ENCODE measurements at places on chromosomes 2 and 18. TPM values are rescaled to one million over a fixed set of nuclear protein-coding genes. Genes with fewer than 3 reads are reported as not detected.

GRCh38 chr2:203987959-203988358, 51.4 kb downstream of the ICOS start:
- DNase-seq = no peak

DNA sequence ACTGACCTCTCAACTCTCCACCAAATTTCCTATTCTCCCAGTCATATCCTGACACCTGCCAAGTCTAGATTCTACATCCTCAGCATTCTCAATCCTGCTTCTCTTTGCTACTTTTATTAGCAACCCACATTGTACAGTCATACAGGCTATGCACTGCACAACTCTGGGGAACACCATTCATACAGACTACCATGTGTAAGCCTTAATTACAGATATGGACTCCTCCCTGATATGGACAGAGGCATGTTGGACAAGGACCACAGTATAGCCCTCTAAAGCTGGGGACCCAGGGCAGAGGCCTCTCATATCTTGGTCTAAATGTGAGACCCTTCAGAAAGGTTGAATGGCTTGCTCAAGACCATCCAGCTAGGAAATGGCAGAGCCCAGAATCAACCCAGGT, 36.3 kb downstream of the BOLA3 start:
- no peak for DNase-seq

DNA sequence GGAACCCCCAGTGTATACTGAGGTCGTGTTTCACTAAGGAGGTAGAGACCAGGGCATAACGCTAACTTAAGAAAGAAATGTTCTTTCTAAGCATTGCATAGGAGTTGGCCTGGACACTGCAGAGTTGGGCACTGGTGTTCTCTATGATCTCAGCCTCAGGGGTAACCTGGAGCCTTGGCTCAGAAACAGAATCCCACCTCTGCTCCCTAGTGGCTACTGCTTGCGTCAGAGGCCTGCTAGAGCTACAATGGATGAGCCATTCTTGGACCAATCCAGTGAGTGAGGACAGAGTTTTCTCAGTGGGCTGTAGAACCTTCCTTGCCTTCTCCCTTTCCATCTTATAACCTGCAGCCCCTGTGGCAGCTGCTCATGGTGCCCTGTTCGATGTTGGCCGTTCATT, 324.4 kb upstream of the CELF4 start:
- no peak for DNase-seq

DNA sequence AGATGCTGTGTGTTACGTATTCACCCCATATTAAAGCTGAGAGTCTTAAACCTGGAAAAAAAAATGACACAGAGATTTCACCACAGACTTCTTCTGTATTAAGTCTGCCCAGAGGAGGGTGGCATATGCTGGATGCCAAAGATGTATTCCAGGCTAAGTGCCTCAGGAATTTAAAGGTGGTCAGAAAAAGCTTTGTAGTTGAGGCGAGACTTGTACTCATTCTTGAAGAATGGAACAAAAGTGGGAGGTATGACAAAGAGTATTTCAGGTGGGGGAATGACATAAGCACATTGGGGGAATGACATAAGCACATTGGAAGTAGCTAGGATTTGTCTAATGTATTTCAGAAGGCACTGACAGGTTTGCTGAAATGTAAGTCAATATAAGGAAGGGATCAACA, 98.6 kb downstream of the BABAM2 start:
- DNase-seq = no peak

- no peak for DNase-seq
Measured at GRCh38 chr2:168482269-168482668, 26.2 kb downstream of the CERS6 start.

DNA sequence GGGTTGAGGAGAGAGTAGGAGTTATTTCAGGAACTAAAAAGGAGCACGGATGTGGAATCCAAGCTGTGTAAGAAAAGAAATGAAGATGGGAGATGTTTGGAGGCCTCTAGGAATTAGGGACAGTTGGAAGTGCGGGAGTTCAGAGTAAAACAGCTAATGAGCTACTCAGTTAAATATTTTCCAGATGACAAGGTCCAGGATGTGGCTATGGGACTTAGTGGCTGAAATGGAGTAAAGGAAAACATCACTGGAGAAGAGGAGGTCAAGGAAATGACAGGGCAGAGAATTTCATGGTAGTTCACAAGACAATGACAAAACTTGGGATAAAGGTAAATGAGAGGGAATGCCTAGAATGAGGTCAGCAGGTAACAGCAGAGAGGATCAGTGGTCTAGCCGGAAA, 13.0 kb downstream of the GPR155 start:
- no peak for DNase-seq

DNA sequence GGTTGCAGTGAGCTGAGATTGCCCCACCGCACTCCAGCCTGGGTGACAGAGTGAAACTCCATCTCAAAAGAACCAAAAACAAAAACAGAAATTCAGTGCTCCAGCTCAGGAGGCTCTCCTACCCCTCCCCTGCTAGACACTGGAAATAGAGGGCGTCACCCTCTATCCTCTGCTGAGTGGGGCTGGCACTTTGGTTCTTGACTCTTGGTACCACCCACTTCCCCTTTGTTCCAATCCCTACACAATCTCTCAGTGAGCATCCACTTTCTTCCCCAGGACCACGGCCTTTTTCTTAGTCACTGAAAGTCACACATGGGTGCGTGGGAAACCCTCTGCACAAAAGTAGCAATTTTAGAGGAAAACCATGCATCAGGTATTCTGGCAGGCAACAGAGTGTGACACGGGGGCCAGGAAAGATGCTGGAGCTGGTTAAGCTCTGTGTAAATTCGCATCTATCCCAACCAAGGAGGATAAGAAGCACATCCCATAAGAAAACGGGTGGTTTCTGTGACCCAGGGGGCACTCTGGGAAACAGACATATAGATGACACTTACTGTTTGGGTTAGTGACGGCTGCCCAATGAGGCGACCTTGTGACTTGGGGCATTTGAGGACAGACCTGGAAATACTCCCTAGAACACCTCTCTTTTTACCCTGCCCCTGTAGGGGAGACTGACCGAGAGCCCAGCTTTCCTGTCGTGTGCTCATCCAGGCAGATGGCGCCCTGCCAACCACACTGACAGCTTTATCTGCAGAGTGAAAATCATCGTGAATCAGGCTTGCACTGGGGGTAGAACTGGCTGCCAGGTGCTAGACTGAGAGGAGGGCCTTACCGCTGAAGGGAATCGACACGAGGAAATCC, 7.7 kb downstream of the HJURP start:
- DNase-seq = no peak

DNA sequence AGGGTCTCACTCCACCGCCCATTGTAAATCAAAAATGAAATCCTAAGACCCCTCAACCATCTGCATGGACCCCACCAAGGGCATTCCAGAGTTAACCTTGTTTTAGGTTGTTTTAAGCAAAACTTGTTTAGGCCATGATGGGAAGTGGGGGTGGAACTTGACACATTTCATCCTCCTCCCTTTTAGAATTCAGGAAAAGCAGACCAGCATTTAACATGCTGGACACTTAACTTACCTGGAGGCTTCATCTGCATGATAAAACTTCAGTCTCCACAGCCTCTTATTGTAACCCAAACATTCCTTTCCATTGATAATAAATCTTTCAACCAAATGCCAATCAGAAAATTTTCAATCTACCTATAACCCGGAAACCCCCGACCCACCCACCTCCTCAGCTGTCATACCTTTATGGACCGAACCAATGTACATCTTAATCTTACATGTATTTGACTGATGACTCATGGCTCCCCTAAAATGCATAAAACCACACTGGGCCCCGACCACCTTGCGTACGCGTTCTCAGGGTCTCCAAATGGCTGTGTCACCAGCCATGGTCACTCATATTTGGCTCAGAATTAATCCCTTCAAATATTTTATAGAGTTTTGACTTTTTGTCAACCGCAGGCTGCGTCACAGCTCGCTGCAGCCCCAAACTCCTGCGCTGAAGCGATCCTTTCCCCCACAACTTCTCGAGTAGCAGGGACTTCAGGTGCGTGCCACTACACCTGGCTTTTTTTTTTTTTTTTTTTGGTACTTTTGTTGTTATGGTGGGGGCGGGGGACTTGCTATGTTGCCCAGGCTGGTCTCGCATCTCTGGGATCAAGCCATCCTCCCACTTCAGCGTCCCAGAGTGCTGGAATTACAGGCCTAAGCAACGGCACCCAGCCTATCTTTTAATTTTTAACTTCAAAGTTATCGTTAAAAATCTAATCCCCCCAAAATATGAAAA, 917 bp downstream of the MPPE1 start:
- no peak for DNase-seq

DNA sequence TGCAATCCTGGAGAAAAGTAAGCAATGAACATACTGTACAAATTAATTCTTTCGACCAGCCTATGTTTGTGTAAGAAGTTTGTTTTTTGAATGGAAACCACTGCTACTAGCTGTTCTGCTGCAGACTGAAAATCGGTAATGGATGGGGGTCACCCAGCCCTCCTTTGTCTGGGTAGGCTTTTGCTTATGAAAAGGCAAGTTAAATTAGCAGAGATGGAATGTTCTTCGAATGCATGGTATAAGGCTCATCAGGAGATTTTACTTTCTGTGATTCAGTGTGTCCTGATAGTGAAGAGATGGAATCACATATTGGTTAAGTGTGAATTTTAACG, 53.8 kb downstream of the EEF1B2 start:
- DNase-seq = no peak

DNA sequence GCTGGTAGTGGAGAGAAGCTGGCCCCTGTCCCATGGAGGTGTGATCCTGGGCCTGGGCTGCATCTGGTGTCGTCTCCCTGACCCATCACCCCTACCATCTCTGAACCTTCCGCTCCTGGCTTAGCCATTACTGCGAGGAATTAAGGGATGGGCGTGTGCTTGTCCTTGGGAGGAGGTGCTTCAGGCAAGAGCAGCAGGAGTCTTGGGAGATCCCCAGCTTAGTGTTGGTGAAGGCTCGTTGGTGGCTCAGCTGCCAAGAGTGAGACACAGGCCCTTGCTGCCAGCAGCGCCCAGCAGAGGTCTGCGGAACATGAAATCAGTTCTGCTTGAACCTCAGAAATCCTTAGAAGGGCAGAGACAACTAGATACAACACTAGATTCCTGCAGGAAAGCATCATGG, 59.9 kb upstream of the TGFA start:
- no peak for DNase-seq

- DNase-seq = no peak
Measured at GRCh38 chr2:74881176-74881575, 47.2 kb downstream of the HK2 start.

- DNase-seq = no peak
Measured at GRCh38 chr18:6058941-6059340, 163.6 kb upstream of the TMEM200C start.

- DNase-seq = no peak
Measured at GRCh38 chr2:64765160-64765805, 111.6 kb upstream of the SERTAD2 start.

GRCh38 chr2:151040039-151040438, 221.6 kb downstream of the RBM43 start:
- no peak for DNase-seq

DNA sequence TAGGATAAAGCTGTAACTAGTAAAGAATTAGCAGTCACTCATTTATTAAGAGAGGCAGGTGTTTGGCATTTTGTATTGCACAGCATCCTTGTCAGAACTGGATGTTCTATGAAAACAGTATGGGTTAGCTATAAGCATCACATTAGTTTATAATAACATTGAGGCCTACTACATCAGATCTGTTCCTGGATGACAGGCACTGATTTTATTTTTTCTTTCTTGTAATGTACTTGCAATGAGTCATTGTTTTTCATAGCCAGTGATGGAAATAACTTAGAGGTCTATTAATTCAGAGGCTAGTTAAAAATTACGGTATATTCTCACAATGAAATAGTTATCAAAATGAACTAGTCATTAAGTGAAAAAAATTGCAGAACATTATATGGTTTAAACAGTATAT, 13.0 kb upstream of the RMDN2 start:
- DNase-seq = no peak

DNA sequence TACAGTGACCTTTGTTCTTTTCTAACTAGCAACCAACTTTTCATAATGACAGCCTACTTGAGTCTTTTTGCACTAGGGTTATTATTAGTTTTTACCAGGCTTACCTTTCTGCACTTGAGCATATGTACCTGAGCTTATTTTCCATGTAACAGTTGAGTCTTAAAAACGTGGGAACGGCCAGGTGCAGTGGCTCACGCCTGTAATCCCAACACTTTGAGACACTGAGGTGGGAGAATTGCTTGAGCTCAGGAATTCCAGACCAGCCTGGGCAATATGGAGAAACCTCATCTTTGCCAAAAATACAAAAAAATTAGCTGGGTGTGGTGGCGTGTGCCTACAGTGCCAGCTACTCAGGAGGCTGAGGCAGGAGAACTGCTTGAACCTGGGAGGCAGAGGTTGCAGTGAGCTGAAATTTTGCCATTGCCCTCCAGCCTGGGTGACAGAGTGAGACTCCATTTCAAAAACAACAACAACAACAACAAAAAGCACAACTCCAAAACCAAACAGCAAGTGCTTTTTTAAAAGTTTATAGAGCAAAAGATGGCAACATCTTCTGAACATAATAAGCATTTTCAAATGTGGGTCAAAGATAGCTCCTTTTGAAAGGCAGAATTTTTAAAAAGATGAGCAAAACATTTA, 57.1 kb upstream of the CD28 start:
- DNase-seq = no peak

DNA sequence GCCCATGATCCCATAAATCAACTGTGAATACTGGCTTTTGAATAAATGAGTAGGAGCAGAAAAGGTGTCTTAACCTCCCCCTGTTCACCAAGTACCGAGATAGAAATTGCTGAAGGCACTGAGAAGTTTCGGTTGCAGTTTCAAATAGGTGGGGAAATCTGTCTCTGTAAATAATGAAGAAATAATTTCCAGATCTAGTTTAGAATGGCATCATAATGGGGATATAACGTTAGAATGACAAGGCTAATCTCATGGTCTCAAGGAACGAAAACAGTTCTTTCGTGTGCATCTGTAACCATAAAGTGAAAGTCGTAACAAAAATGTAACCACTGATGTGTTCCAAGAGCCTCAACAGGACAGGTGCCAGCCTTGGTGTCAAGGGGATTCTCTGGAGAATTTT, 49.9 kb upstream of the TMEM18 start:
- no peak for DNase-seq

DNA sequence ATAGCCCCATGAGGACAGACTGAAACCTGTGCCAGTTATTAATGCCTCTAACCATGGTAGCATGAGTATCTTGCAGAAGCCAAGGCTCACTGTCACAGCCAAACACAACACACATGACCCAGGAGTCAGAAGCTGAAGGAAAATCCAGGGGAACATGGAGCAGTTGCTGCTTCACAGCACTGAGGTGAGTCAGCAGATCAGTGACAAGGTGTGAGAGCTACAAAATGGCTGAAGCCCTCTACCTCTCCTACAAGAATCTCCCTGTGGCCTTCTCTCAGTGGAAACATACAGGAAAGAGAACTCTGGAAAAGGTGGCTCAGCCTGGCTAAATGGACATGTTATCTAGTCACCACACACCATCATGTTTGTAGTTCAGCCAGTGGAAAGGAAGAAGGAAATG, 93.5 kb downstream of the NAB1 start:
- DNase-seq = no peak

GRCh38 chr2:50765146-50765545, 266.8 kb downstream of the NRXN1 start:
- peak; percentile 27 for DNase-seq

Gene GTF3C2
- 61.7 TPM for total RNA-seq

Gene PLGLB2
- total RNA-seq = 1.7 TPM

Gene TNS1
- 4.3 TPM for total RNA-seq

Gene LYPD1
- 84.3 TPM for total RNA-seq

Gene NYAP2
- not detected for total RNA-seq

Gene UGT1A5
- total RNA-seq = not detected

Gene DSC2
- total RNA-seq = 12.2 TPM

Gene CENPA
- total RNA-seq = 24.4 TPM

Measured in epithelial cell of proximal tubule (primary cell).